ENCODE measurements at places on chromosomes 13 and 19.

GRCh38 chr13:99980201-99980823, 1.3 kb upstream of the ZIC2 start:
- DNase-seq = peak; percentile 47

- DNase-seq = peak; percentile 14
Measured at GRCh38 chr13:25990801-25991200, 61.0 kb downstream of the SHISA2 start.

- no peak for DNase-seq
Measured at GRCh38 chr13:111925146-111925875, 141.6 kb upstream of the SOX1 start.

GRCh38 chr13:32752997-32753606, 166.8 kb downstream of the PDS5B start:
- no peak for DNase-seq

GRCh38 chr19:41161903-41162302, 31.1 kb upstream of the CYP2S1 start:
- DNase-seq = no peak

DNA sequence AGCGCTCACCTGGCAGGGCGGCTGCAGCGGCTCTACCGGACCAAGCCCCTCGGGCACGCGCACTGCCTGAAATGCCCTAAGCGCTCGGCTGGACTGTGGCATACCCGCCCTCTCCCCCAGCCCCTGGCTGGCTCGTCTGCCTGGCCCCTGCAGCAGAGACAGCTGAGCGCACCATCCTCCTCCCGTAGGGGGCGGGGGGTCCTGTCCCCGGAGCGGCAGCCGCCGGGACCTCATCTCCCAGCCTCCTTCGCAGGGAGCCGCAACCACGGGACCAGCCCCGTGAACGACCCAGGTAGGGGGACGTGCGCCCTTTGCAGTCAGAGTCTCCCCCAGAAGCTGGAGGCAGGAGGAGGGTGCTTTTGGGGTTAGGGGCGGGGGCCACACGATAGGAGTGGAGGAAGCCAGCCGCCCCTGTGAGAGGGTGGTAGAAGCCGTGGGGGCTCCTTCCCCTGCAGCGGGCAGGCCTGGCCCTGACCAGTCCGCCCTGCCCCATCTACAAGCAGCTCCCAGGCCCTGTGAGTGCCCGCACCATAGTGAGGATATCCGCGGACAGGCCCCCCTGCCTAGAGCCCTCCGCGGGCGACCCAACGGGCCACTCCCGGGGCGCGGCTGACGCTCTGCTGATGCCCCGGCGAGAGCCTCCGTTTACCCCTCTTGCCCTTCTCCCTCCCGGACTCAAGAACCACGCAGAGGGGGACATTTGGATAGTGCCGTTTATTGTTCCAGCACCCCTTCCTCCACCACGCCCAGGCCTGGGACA, 34.2 kb downstream of the ZNF787 start:
- DNase-seq = no peak

DNA sequence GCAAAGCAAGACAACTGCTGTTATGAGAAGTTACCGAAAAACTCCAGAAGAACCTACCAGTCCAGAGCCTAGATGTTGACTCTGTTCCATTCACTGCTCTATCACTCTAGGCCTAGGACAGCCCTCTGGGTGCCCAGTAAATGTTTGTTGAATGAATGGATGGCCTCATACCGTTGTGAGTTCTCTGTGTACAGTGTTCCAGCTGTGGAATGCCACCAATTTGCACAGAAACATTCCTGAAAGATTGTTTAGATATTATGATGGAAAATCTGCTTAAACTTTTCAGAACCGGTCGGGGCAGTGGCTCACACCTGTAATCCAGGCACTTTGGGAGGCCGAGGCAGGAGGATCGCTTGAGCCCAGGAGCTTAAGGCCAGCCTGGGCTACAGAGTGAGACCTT, 1.3 kb upstream of the FBL start:
- DNase-seq = no peak

- no peak for DNase-seq
Measured at GRCh38 chr13:114310956-114311355, 3.3 kb upstream of the CHAMP1 start.

DNA sequence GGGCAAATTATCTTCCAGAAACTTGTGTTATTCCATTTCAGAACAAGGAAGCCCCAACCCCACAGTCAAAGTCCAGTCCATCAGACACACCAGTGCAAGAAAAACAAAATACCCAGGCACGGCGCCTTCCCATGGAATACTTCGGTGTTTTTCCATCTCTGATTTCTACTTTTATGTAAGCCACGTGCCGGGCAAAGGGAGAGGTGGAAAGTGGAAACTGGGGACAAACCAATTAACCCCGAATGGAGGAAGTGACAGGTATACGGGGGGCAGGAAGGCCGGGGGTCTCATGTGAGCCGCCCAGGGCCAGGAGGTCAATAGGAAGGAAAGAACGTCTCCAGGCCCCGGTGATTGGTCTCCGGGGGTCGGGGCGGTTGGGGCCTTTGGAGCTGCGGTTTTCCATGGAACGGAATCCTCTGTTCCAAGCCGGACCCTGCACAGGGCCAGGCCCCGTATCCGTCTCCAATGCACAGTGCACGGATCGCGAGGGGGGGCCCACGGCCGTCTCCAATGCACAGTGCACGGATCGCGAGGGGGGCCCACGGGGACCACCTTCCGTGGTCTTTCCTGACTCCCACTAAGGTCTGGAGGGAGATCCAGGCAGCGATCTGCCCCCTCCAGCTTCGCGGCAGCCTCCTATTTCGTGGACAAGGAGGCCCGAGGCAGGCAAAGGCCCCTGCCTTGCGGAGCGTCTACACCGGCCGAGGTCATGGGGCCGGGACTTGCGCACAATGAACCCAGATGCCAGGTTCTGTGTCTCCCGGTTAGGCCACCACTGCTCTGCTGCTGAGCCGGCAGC, 79.7 kb downstream of the GADD45B start:
- DNase-seq = no peak

DNA sequence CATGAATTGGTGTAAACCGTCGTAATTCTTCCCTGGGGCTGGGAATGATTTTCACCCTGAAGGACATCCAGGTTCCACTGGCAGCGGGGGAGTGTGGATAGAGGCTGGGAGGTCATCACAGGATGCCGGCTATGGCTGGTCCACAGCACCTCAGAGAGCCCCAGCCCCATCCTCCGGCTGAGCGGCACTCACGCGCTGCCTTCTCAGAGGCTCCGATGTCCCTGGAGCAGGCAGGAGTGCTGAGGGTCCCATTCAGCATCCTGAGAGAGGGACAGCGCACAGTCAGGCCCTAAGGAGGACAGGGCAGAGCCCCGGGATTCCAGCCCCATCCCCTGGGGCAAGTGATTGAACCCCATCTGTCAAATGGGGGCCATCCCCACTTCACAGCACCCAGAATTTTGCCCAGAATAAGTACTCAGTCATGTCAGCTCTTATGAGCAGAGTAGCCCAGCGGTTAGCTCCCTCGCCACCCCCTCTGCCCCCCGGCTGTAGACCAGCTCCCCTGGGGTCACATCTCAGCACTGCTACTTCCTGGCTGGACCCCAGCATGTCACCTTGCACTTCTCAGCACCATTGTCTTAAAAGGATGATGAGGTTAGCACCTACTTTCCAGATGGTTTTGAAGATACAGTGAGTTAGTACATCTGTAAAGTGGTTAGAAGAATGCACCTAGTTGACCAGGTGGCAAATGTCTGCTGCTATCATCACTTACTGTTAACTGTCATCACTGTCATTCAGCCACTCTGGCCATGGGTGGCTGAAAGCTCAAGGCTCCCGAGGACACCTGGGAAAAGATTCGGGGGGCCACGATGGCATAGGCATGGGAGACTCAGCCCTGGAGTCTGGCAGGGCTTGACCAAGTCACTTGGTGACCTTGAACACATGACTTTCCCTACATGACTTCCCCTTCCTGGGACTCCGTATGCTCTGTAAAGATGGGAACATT, 11.9 kb downstream of the GRAMD1A start:
- no peak for DNase-seq

- DNase-seq = peak; percentile 63
Measured at GRCh38 chr19:43526884-43527859, at the start of gene ETHE1. TSS of gene ETHE1 (minus strand) at chr19:43527201. CDS start at chr19:43527177, 24 bp downstream.

Data from fibroblast of gingiva (primary cell).